ENCODE measurements at places on chromosomes 6 and 20.

DNA sequence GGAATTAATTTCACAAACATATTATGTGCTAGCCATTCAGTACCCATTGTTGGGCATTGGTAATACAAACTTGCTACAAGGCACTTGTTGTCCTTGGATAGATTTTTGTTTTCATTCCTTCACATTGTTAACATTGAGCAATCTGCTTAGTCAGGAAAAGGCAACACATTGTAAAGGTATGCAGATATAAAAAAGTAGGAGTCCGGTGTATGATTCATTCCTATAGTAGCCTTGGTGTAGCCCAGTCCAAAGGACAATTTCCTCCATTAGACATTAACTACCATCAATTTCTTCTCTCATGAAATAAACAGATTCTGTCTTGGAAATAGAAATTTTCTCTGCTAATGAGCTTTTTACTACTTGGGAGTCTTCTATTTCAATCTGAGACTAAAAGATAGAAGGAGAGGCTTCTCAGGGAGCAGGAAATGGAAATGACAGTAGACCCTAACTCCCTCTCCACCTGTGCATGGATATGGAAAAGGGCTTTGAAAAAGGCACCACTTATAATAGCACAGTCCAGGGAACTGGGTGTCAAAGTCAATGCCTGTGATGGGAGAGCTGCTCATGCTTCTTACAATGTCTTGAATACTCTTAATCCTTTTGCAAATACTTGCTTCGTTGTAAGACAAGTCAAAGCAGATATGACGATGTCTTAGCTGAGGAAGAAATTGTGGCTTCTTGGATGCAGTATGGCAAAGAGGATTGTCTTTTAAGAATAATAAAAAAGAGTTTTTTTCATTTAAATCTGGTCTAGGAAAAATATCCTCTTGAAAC lies 369.4 kb upstream of the CITED2 start:
- DNase-seq: no peak

GRCh38 chr6:54096811-54097210 lies 14.4 kb upstream of the MLIP start:
- peak; percentile 2 for DNase-seq

- DNase-seq: no peak
These were observed 31.0 kb downstream of the TIAM2 start for GRCh38 chr6:155026022-155026705.

DNA sequence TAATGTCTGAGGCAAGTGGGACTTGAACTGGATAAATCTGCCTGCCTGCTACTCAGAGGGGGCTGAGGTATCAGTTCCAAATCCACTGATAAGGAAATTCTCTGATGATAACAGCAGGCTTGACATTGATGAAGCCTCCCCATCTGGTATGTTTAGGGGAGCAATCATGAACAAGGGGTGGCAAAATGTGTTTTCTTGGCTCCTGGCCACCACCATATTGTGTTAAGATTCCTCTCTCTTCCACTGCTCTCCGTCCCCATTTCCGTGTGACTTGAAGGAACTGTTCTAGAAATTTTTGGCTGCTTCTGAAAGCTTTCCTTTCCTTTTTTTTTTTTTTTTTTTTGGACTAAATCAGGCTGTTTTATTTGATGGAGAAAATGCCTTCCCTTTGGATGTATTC lies 335.3 kb upstream of the NRSN1 start:
- no peak for DNase-seq

DNA sequence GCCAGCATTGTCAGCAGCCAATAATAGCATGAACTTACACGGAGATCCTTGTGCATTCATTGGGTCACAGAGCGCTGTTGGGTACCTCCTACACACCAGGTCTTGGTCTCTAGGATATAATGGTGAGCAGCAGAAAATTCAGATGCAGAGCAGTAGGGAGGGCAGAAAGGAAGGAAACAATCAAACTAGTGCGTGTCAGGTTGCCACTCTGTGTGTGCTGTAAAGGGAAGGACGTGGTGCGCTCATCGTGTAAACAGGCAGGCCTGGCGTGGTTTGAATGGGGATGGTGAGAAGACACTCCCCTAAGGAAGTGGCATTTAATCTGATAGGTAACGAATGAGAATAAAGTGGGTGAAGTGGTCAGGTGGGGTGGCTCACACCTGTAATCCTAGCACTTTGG lies 336.4 kb downstream of the CDH26 start:
- peak; percentile 70 for DNase-seq

- DNase-seq: no peak
These were observed 308.9 kb downstream of the ZNF217 start for GRCh38 chr20:53284696-53285095.

GRCh38 chr20:19969507-19970255 lies 47.5 kb upstream of the NAA20 start:
- DNase-seq: no peak

DNA sequence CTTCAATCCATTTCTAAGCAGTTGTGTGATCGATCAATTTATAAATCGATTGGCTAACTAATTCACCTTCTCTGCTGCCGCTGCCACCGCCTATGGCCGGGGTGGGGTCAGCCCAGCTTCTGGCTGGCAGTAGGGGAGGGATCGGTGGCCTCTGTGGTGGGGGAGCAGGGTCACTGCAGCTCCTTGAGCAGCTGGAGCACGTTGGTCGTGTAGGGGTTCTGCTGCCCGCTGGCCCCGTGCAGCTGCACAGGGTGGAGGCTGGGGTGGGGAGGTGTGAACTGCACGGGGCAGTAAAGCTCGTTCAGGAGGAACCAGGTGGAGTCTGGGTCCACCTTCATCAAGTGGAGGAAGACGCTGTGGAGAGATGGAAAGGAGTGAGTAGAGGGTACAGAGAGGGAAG lies 50.0 kb downstream of the TTI1 start:
- DNase-seq: no peak

DNA sequence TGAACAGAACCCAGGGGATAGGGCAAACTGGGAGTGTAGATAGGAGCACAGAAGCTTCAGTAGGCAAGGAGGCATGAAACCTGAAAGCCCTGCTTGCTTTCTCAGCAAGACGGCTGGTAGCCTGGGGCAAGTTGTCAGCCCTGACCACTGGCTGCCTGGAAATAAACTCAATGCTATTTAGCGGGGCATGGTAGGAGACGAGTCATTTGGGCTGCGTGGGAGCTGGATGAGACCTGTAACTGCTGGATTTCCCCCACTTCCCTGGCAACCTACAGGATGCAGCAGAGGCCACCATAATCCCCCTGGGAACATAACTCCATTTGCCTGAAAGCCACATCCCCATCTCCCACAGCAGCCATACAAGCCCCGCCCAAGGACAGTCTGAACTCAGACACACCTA lies 332.6 kb upstream of the TBX18 start:
- DNase-seq: no peak

GRCh38 chr20:56111961-56112730 lies 106.8 kb upstream of the CBLN4 start:
- DNase-seq: no peak

GRCh38 chr6:156197513-156197912 lies 579.7 kb upstream of the ARID1B start:
- no peak for DNase-seq

GRCh38 chr6:151147118-151147832 lies 92.5 kb upstream of the AKAP12 start:
- no peak for DNase-seq

- DNase-seq: peak; percentile 14
These were observed 174.1 kb downstream of the ADAT2 start for GRCh38 chr6:143276436-143276835.
